Activated T-helper 17 cell treated with anti-CD3 and anti-CD28 coated beads, Interleukin-2, amount 50 U/mL, for 72 hours (primary cell): ENCODE measurements at places on chromosomes 1 and 21. TPM values are rescaled to one million over a fixed set of nuclear protein-coding genes. Genes with fewer than 3 reads are reported as not detected.
A peak's percentile ranks its signal among the peaks of the same experiment; 100 is the strongest.

- no peak for ATAC-seq
Observed at GRCh38 chr1:248625971-248626370, 8.9 kb downstream of the OR2T11 start.

CCDC30 gene
- 2.4 TPM for total RNA-seq

DNA sequence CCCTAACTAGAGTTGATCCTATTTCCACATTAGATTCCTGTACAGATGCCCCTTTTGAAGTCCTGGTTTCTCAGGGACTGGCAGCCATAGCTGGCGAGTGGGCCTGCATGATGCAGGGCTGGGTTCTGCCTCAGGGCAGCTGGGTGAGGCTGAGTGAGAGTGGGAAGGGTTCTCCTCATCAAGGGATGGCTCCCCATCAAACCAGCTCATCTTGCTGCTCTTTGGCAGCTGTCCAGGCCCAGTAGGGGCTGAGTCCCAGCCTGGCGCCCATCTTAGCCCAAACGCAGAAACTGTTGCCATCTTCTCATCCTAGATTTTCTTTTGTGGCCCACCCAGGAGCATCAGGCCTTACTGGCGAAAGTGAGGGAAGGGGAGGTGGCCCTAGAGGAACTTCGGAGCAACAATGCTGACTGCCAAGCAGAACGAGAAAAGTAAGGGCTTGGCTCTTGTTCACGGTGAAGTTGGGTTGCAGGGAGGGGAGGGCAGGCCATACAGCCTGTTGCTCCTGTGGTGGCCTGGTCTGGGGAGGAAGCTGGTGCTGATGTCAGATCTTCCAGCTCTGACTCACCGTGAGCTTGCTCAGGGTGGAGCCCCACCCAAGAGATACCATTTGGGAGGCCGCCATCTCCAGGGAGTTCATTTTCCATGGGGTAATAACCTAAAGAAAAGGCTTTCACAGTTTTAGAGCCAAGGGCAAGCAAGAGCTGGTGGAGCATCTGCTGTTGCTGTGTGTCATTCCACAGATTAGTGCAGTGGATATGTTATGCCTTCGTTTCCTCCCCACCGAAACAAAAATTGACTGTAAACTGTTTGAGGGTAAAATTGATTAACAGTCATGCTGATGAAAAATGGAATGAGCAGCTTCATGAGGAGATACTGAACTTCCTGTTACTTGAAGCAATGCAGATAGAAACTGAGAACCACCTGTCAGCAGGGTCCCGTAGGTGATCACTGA, 34.7 kb downstream of the TUFT1 start:
- peak; percentile 93 for ATAC-seq

GRCh38 chr1:32334274-32334861, 1.7 kb downstream of the MARCKSL1 start:
- no peak for ATAC-seq

GRCh38 chr1:151891512-151891911, 17.8 kb downstream of the THEM4 start:
- ATAC-seq: no peak

- ATAC-seq: no peak
Observed at GRCh38 chr1:168135921-168136708, 615 bp downstream of the GPR161 start.

- ATAC-seq: no peak
Observed at GRCh38 chr1:113981962-113982931, 3.0 kb downstream of the OLFML3 start.

DNA sequence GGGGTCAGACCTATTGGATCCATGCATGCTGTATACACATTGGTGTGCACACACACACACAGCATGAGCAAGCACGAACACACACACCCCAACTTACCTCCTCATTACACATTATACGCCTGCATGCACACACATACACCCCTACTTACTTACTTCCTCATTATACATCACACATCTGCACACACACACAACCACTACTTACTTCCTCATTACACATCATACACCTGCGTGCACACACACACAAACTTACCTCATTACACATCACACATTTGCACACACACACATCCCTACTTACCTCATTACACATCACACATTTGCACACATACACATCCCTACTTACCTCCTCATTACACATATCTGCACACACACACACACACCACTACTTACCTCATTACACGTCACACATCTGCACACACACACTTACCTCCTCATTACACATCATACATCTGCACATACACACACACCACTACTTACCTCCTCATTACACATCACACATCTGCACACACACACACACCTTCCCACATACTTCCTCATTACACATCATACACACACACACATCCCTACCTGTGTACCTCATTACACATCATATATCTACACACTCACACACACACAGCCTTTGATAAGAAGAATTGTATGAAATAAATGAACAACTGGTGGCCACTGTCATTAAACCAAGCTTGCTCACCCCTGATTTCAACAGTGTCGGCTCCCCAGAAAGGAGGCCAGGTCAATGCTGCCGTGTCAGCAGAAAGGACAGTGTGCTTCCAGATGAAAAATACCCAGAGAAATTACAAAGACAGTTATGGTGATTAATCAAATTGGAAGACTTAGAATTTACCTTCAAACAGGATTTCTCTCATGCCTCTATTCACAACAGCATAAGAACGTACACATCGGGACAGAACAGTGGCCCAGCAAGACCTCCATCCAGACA, 117.8 kb downstream of the SETD4 start:
- no peak for ATAC-seq

RGS4 gene
- not detected for total RNA-seq

- no peak for ATAC-seq
Observed at GRCh38 chr1:5410652-5411051, 581.6 kb downstream of the NPHP4 start.
